Stimulated activated CD8-positive, alpha-beta memory T cell treated with anti-CD3 and anti-CD28 coated beads, Interleukin-2, amount 100 ng/mL, for 1 hour (primary cell): ENCODE measurements at places on chromosomes 4 and X.

DNA sequence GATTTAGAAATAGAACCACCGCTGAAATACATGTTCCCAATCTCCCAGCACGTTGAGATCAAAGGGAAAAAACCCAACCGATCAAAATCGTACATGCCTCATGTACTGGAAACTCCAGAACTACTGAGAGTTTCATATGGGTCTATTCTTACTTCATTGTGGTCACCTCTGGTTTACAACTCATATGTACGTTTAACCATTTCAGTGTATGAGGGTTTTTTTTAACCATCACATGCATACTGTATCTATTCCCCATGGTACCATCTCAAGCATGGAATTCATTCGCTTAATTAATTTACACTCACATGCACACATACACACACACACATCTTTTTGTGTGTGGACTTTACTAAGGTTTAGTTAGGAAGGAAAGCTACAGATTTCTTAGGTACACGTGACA lies 46.0 kb upstream of the CLNK start:
- DNase-seq: no peak

DNA sequence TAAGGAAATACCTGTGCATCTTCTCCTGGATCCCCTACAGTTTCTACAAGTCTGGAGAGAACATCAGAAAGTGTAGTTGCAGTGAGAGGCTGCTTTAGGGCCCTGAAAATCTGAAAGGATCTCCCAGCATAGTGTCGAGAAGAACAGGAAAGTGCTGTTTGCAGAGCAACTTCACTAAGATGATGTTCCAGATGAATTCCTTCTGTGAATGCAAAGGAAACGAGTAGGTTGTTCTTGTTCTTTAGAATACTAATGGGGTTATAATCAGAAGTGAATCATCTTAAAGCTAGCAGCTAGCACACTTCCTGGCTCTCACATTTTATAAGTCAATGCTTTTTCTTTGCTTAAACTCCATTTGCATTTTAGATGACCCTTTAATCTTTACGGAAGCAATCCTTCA lies 53.7 kb downstream of the ZAR1 start:
- no peak for DNase-seq

GRCh38 chr4:184568770-184569169 lies 80.5 kb downstream of the CASP3 start:
- DNase-seq: no peak

DNA sequence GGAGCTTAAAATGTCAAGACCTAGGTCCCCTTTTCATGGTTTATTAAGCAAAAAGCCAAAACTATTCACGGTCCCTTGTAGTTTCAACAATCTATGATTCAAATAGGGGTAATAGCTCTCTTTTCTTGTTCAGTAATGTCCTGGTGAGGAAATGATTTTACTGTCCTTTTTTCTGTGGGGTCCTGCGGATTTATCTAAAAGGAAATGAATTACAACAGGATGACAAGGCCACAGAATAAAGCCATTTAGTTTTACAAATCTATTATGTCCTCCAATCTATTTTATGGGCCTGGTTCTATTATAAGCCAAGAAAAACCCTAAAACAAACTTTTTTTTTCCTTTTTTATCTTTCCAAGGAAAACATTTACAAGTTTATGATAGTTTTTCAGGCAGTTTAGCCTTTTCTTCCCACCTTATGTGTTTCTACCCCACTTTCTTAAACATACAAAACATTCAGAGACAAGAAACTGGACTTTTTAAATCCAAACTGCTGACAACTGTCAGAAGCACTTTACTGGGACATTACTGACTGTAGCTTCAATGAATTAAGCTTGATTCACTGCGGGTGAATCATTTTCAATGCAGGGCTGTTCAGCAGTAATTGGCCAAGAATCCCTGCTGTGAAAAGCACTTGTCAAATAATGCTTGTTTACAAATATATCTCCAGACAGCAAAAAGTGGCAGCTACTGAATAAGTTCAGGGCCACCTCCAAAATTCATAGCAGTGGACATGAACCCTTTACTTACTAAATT lies 4.3 kb downstream of the EPHA5 start:
- DNase-seq: no peak

- no peak for DNase-seq
Observed at GRCh38 chrX:30612250-30612655, 34.7 kb upstream of the TASL start.

- DNase-seq: no peak
Observed at GRCh38 chr4:2062808-2063524, 3.8 kb downstream of the NAT8L start.

DNA sequence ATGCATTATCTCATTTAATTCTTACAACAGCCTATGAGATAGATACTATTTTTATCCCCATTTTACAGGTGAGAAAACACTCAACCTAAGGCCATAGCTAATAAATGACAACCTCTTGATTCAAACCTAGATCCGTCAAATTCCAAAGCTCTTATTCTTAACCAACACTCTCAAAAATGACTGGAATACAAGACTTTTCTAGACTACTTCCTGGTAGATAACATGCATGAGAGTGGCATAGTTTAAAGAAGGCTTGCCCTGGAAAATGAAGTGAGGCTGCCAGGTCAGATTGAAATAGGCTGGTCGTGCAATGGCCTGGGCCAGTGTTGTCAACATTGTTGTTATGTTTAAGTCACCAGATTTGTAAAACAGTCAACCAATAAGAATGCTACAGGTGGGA lies 86.6 kb downstream of the DNAAF6 start:
- DNase-seq: no peak

DNA sequence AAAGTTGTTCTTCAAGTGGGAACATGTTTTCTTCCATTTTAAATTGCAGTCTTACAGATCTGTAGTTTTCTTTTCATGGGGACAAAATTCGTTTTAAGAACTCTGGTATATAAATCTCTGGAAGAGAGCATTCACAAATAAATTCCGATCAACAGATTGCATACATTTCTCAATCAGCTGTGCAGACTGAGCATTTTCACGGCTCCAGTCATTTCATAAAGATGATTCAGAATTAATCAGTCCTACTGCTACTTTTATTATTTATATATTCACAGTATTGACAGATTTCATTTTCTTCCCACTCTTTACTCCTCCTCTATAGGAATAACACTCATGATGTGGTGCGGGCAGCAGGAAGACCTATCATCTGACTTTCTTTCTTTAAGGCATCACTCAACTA lies 534.9 kb upstream of the FTHL17 start:
- DNase-seq: no peak

- DNase-seq: no peak
Observed at GRCh38 chr4:15913631-15913970, 24.9 kb downstream of the FGFBP1 start.

- DNase-seq: no peak
Observed at GRCh38 chr4:81256059-81256970, 41.3 kb upstream of the PRKG2 start.

DNA sequence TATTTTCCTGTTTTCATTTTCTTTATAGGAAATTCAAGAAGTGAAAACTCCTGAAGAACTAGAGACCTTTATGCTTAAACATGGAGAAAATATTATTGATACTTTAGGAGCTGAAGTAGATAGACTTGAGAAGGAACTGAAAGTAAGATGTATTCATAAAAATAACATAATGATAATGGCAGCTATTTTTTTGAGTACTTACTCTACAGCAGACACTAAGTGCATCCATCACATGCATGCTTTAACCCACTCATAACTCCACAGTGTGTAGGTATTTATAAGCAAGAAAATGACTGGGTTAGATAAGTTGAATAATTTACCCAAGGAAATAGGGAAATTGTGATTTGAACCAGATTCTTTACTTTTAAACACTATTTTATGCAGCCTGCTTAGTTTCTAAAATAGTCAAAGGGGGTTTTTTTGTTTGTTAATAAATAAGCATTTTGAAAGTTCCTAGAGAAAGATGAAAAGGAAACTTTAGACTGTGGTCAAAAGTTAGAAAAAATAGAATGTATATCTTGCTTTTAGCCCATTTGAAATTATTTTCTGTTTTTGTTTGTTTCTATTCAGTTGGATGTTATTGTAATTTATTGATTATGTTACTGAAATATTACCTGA lies 74.2 kb downstream of the BEND4 start:
- DNase-seq: no peak

GRCh38 chr4:154503598-154503997 lies 12.0 kb upstream of the DCHS2 start:
- no peak for DNase-seq

- DNase-seq: peak; percentile 1
Observed at GRCh38 chr4:108527723-108528122, 92.7 kb upstream of the RPL34 start.

DNA sequence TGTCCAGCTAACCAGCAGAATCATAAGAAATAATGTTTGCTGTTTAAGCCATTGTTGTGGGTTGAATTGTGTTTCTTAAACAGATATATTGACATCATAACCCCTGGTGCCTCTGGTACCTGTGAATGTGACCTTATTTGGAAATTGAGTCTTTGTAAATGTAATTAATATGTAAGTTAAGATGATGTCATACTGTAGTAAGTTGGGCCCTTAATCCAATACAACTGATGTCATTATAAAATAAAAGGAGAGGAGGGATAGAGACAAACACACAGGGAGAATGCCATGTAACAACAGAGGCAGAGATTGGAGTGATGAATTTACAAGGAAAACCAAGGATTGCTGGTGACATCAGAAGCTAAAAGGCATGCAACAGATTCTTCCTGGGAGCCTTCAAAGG lies 141.4 kb downstream of the ZIC3 start:
- no peak for DNase-seq

GRCh38 chrX:24838629-24839028 lies 144.9 kb downstream of the POLA1 start:
- no peak for DNase-seq
